HFFc6 (cell line): ENCODE measurements at places on chromosomes 12 and 14. TPM values are rescaled to one million over a fixed set of nuclear protein-coding genes. Genes with fewer than 3 reads are reported as not detected.
A peak's percentile ranks its signal among the peaks of the same experiment; 100 is the strongest.

GRCh38 chr12:116552773-116553373 is 6.3 kb upstream of the MAP1LC3B2 start:
- H3K27me3 ChIP-seq = peaks cover 2% of the 10 kb centered on the region; the same call in 1 of the 2 replicates
- H3K4me3 ChIP-seq = no peak overlapping the region
- H3K36me3 ChIP-seq = no peaks in the 10 kb centered on the region
- H3K27ac ChIP-seq = no peak overlapping the region
- DNase-seq = no peak

NANOG gene
- total RNA-seq = not detected in 3 replicates

MYF5 gene
- total RNA-seq = not detected in 3 replicates

SYNE2 gene
- 2.8 to 6.4 TPM (median 3.8 TPM) in 3 replicates for total RNA-seq

DNA sequence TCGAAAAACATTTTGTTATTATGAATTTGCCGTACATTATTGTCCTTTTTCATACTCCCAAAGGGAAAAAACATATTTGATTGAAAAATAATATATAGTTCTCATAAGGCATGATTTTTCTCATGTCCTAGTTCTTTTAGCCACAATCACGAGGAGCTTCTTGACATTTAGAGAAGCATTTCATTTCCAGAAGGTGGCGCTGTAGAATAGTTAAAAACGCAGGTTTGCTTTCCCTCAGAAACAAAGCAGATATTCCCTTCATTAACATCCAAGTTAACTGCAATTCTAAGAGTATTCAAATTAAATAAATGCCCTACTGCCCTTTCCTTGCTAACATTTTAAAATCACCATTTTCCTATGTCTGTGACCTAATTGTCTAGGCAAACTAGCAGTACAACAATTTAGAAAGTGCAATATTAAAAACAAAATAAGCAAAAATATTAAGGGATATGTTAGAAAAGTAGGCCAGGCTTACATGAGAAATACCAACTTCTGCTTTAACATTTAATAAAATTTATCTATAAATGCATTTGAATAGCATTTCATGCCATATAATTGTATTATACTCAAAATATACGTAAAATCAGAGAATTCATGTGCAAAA is 10.9 kb upstream of the PIK3C2G start:
- no peak overlapping the region for H3K27ac ChIP-seq
- H3K4me3 ChIP-seq = no peak overlapping the region
- DNase-seq = peak; percentile 66

ASCL1 gene
- total RNA-seq = not detected in 2 replicates

GRCh38 chr12:95593266-95593871 is 42.1 kb upstream of the USP44 start:
- peaks cover 13% of the 10 kb centered on the region for H3K4me1 ChIP-seq
- no peak overlapping the region for H3K4me3 ChIP-seq
- no peak overlapping the region for H3K27ac ChIP-seq
- H3K27me3 ChIP-seq = no peaks in the 10 kb centered on the region; the same call in 1 of the 2 replicates
- no peaks in the 10 kb centered on the region for H3K36me3 ChIP-seq
- DNase-seq = no peak

- no peak for DNase-seq
- no peak overlapping the region for H3K27ac ChIP-seq
- H3K4me1 ChIP-seq = no peaks in the 10 kb centered on the region
- H3K36me3 ChIP-seq = no peaks in the 10 kb centered on the region
These were observed 12.1 kb upstream of the FBXW8 start for GRCh38 chr12:116898669-116899068.

DNA sequence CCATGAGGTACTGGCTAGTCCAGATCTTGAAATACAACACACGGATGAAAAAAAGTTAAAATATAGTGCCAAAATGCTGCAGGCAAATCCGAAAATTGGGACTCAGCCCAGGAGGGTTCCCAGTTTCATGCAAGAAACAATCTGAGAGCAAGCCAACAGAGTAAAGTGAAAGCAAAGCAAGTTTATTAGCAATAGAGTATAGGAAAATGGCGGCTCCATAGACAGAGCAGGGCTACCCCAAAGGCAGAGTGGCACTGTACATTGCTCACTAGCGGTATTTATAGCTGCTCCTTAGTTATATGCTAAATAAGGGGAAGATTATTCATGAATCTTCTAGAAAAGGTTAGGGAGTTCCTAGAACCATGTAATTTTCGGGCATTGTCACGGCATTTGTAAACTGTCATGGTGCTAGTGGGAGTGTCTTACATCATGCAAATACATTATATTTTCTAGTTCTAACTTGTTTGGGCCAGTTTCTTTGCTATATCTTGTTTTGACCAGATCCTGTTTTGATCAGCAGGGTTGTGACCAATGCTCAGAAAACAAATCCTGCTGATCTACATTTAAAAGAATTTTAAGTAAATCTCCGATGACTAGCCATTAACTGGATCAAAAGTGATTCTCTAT is 29.1 kb downstream of the RECQL start:
- peaks cover 27% of the 10 kb centered on the region for H3K36me3 ChIP-seq
- H3K27me3 ChIP-seq = no peaks in the 10 kb centered on the region
- peaks cover 12% of the 10 kb centered on the region for H3K4me1 ChIP-seq
- no peak overlapping the region for H3K4me3 ChIP-seq

GSC gene
- not detected in 3 replicates for total RNA-seq

LUM gene
- total RNA-seq = 34.3 and 59.9 TPM in 2 replicates

OR4E2 gene
- total RNA-seq = not detected in 2 replicates

DNA sequence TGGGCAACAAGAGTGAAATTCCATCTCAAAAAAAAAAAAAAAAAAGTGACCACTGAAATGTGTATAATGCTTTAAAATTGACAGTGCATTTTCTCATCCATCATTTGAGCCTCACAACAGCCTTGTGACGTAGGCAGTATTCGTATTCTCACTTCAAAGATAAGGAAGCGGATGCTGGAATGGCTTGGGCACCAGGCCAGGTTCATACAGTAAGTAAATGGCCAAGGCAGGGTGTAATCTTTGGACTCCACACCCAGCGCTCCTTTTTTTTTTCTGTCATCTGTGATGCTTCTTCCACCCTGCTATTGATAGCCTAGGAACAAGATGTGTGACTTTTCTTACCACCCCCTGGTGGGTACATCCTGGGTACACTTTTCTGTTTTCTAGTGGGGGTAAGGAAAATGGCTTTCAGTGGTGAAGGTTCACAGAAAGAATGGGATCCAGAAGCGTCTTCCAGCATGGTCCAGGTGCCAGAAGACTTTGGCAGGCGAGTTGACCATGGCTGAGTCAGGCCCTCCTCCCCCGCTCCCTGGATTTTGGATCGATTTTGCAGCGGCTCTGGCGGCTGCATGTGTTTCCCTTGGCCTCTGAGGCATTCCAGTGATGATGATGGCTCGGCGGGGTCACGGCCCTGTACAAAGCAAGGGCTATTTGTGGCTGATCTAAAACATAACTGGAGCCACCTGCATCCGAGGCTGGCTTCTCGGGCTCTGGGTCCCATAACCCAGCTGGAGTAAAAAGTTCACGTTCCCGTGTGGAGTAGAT is 110.6 kb downstream of the CACNA1C start:
- H3K4me1 ChIP-seq = peaks cover 36% of the 10 kb centered on the region
- H3K27me3 ChIP-seq = no peaks in the 10 kb centered on the region; the same call in 1 of the 2 replicates
- no peak for DNase-seq

GRCh38 chr12:124548854-124549378 is 18.5 kb downstream of the NCOR2 start:
- H3K27ac ChIP-seq = peak overlapping the region; percentile 87
- DNase-seq = peak; percentile 46

RNASE7 gene
- not detected in 2 replicates for total RNA-seq

DNA sequence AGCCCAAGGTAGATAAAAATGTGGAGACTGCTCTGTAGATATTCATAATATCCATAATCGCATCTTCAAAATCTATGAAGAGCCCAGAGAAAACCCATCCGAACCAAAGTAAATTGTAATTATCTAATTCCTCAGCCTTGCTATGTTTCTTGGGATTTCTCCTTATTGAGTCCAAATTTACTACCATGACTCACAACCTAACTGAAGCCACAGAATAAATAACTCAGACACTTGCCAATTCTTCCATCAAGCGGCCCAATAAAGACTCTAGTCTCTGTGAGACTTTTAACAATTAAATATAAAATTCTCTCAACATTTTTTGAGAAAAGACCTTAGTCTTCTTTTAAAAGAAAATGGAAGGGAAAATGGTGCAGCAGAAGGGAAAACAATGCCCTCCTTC is 409.8 kb downstream of the DAD1 start:
- H3K4me1 ChIP-seq = 0 out of 2 replicates have a peak, but pooled peaks cover under 1% of the 10 kb centered on the region
- DNase-seq = no peak
- no peaks in the 10 kb centered on the region for H3K36me3 ChIP-seq
- H3K27ac ChIP-seq = no peak overlapping the region
- no peak overlapping the region for H3K4me3 ChIP-seq

NUAK1 gene
- 13.5 to 31.7 TPM (median 24.3 TPM) in 3 replicates for total RNA-seq
